ENCODE measurements at places on chromosomes 6 and 20.

- no peak for DNase-seq
These were observed 80.4 kb upstream of the SLCO4A1 start for GRCh38 chr20:62561948-62562347.

- no peak for DNase-seq
These were observed 47.5 kb upstream of the PROKR2 start for GRCh38 chr20:5364136-5364821.

DNA sequence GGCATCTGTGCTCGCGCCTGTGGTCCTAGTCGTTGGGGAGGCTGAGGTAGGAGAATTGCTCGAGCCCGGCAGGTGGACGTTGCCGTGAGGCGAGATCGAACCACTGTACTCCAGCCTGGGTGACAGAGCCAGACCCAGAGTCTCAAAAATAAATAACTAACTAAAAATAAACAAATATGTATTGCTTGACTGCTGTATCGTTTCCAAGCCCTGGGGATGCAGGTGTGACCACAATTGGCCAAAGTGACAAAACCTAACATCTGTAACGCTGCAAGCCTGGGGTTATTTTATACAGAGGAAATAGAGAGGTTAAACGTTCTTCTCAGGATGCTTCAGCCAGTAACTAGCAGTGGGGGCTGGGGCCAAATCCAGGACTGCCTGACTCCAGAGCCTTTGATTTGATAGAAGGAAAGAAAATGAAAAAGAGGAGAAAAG, 1.9 kb upstream of the SRSF3 start:
- DNase-seq = no peak

DNA sequence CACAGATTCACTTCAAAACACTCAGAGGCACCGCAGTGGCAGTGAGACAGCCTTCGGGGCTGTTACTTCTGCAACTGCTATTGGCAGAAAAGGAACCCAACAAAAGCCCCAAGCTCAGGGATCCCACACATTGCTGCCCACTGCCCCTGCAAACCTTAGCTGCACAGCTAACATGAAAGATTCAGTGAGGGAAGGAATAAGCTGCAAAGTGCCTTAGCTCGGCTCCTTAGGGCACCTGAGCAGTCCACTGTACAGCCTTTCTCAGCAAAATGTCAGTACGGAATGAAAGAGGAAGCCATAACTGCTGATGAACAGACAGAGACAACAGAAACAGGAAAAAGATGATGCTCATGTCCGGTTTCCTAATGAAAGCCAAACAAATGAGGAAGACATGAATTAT, 179.7 kb upstream of the SHLD1 start:
- DNase-seq = no peak

GRCh38 chr20:47011984-47012383, 117.3 kb downstream of the EYA2 start:
- no peak for DNase-seq

DNA sequence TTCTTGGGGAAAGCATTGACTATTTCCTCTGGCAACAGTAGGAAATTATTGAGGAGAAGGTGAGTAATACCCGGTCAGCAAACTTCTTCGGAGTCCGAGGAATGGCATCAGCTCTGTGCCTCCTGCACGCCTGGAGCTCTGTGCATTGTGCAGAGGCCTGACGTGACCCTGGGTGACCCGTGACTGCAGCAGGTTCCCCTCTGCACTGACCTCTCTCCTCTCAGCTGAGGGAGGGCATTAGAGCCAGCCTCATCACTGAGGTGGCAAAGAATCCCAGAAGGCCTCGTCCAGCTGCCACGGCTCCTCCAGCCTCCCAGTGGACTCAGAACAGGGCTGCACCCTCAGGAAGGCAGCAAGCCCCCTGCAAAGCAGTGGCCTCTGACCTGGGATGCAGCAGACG, 502.9 kb downstream of the CD83 start:
- DNase-seq = no peak

- DNase-seq = no peak
These were observed 816 bp downstream of the NPEPL1 start for GRCh38 chr20:58693226-58694006.

- no peak for DNase-seq
These were observed 483.1 kb upstream of the JAG1 start for GRCh38 chr20:11156922-11157321.

DNA sequence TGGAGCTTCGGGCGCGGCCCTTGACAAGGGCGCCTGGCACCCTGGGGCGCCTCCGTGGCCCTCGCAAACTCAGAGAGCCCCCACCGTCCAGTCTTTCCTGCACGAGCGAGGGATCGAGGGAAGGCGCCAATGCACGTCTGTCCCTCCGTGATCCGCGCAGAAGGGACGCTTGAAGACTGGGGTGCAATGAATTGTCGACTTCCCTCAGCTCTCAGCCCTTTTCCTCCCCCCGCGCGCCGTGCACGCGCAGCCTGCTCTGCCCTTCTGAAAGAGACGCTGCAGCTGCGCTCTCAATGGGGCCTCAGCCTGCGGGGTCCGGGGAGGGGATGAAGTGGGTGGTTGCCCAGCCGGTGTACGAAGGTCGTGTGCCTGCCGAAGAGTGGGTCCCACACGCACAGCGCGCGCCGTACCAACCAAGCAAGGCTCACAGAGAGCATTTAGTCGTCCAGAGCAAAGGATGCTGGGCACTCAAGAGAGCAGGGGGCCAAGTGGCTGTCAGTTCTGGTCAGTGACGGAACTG, 5.5 kb upstream of the SOX4 start:
- DNase-seq = peak; percentile 11

GRCh38 chr6:6546318-6547109, 42.0 kb upstream of the LY86 start:
- peak; percentile 32 for DNase-seq

GRCh38 chr6:104973404-104973803, 16.5 kb downstream of the LIN28B start:
- no peak for DNase-seq

DNA sequence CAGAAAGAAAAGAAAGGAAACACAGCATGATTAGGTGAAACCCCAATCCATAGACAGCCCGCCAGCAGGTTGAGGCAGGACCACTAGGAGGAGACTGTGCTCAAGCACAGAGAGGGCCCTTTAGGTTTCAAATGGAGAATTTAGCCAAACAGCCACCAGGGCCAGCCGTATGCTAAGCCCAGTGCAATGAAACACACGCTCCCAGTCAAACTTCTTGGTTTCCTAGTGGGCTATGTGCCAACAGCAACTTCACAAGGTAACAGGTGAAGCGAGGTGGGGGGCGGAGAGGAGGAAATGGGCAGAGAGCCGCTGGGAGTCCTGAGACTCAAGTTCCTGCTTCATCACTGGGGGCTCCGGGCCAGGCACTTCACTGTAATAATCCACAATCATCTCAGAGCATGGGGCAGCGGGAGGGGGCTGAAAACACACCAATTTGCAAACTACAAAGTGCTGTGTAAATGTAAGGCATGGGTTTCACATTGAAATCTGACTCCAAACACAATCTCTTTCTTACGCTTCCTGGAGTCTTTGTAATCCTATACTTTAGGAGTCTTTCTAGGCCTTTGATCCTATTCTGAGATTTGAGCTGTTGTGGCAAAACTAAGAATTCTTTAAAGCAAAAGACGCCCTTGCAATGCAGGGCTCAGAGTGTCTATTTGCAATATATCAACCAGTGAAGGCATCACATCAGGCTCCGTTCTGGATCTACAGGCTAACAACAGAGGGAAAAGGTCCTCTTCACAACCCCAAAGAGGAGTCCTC, 117.3 kb downstream of the OPRM1 start:
- DNase-seq = peak; percentile 24

DNA sequence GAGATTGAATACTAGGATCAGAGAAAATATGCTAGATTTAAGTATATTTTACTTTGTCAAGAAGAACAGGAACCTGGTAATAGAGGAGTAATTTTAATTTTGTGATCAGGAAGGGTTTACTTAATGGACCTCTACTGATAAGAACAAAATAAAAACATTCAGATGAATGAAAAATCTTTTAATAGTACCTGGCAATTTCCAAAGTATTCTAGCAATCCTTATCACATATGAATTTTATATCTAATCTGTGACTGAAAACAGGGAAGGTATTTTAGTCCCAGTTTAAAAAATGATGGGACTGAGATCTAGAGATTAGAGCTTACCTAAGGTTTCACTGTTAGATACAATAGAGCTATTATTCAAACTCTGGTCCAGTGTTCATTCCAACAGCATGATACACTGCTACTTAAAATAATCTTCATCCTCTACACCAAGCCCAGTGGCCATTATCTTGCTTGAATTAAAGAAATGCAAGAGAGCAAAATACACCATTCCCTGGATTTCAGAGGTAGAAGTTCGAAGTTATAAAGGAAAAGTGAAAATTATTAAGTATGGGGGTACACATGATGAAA, 13.5 kb downstream of the SLC17A5 start:
- DNase-seq = no peak

DNA sequence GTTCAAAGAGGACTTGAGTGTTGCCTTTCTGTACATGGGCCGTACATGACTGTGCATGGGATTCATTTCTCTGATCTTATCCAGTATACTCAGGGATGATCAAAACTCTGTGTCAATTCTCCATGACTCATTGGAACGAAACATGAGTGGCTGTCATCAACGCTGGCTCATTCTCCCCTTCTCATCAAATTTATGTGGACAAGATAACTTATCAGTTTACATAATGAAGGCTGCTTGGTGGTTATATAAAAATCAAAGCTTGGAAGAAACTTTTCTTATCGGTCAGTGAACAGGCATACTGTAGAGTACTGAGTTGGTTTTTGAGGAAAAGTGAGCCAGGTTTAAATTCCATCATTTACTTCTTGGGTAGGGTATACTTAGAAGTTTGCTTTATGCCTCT, 24.9 kb downstream of the CRISP1 start:
- DNase-seq = no peak

- no peak for DNase-seq
These were observed 6.5 kb downstream of the PRND start for GRCh38 chr20:4728120-4728760.

- no peak for DNase-seq
These were observed 1.8 kb downstream of the TUBE1 start for GRCh38 chr6:112085286-112086065.

- no peak for DNase-seq
These were observed 25.2 kb downstream of the PACSIN1 start for GRCh38 chr6:34491091-34491430.

GRCh38 chr6:130381459-130382380, 15.9 kb downstream of the TMEM200A start:
- DNase-seq = no peak

- DNase-seq = no peak
These were observed 296.7 kb downstream of the CDH26 start for GRCh38 chr20:60254901-60255411.

DNA sequence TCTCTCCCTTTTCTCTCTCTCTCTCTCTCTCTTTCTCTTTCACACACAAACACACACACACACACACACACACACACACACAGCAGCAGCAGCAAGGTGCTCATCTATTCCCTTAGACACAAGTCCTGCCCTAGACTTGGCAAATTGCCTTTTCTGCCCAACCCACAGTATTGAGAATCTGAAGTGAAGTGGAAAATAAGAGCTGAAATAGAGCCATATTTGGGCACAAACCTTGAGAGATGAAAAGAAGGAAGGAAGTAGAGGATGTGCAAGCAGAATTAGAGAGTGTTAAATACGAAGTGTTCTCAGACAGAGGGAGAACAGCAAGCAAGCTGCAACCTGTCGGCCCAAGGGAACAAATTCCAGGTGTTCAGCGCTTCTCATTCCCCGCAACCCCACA, 557.5 kb upstream of the NOX3 start:
- no peak for DNase-seq

DNA sequence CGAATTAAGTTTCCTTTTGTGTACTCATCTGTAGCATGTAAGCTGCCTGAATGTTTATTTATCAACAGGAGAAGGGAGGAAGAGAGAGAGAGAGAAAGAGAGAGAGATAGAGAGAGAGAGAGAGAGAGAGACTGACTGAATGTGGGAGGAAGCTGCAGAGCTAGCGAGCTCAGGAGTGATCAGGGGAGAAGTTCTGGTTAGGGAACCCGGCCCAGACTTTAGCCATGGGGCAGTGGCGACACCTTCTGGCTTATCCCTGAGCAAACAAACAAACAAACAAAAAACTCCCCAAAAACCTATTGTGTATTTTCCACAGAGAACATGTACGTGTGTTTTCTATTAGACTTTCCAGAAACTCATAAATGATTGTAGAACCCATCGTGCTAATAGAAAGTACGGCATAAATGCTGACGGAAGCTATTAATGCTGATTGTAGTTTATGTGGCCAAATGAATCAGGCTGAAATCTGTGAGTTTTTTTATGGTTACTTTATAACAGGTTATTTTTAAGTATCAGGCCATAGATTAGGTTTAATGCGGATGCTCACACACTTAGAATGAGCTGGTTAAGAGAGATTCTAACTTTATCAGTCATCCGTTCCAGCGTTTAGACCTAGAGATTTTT, 92.8 kb downstream of the CLIC5 start:
- DNase-seq = peak; percentile 49

GRCh38 chr20:22423190-22423832, 161.1 kb downstream of the FOXA2 start:
- no peak for DNase-seq

- no peak for DNase-seq
These were observed 36.4 kb downstream of the ERMARD start for GRCh38 chr6:169787797-169788196.

DNA sequence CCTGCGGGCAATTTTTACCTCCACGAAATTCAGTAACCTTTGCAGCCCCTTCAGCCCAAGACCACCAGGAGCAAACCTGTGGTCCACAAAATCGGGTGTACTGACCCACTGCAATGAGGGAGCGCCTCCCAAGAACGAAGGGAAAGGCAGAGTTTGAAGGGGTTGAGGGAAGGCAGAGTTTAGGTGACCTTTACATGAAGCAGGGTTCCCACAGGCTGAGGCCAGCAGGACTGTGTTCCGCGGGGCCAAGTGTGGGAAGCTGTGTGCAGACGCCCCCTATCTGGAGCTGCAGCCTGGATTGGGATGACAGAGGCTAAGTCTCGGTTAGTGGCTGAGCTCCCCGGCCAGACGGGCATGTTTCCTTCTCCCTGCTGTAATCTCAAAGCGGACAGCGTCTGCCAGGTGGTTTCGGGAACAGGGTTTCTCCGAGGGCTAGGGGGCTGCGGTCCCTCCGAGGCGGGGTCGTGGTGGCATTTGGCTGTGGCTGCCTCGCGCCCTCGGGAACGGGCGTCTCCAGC, 826 bp upstream of the PYGB start:
- peak; percentile 13 for DNase-seq

- no peak for DNase-seq
These were observed 80.8 kb downstream of the BMP6 start for GRCh38 chr6:7806711-7807110.

DNA sequence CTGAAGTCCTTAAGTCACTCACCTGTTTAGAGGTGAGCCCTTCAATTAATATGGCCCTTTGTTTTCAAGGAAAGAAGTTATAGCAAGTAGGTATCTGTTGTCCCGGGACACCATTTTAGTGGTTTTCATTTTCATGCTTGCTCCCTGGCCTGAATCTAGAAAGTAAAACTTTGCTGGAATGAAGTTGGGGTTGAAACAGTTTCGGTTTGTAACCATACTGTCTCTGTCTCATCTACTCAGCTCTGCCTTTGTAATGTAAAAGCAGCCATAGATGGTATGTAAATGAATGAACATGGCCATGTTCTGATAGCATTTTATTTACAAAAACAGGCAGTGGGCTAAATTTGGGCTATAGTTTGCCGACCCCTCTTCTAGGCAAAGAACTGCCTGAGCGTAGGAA, 64.9 kb upstream of the GNRH2 start:
- no peak for DNase-seq

Data from stimulated activated CD4-positive, alpha-beta T cell treated with anti-CD3 and anti-CD28 coated beads, TNF-alpha, amount 100 ng/mL, for 24 hours (primary cell).